ENCODE measurements at places on chromosomes 1 and 21.

DNA sequence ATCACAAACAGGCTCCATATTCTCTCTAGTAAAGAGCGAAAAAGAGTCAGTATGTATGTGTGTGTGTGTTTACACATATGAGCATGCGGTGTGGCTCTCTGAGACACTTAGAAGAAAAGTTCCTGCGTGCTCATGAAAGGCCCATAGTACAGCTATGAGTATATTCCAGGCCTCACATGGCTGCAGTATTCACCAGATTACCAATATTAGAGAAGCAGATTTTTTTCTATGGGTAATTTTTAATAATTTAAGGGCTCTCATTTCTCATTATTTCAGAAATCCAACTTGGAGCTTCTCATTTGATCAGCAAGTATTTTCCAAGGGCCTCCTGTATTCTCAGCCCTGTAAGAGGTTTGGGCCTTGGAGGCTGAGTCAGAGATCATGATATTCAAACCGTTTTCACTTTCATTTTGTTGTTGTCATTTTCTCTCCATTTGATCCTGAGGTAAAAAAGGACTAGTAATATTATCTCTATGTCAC, 232.9 kb upstream of the SGIP1 start:
- peak; percentile 30 for DNase-seq

- no peak for DNase-seq
Observed at GRCh38 chr1:9246215-9246614, 11.6 kb downstream of the H6PD start.

- DNase-seq: no peak
Observed at GRCh38 chr1:32759521-32759981, 57.0 kb upstream of the SYNC start.

- DNase-seq: no peak
Observed at GRCh38 chr1:7345516-7345915, 425.6 kb upstream of the VAMP3 start.

GRCh38 chr1:16014509-16015482, 3.0 kb downstream of the HSPB7 start:
- DNase-seq: no peak

DNA sequence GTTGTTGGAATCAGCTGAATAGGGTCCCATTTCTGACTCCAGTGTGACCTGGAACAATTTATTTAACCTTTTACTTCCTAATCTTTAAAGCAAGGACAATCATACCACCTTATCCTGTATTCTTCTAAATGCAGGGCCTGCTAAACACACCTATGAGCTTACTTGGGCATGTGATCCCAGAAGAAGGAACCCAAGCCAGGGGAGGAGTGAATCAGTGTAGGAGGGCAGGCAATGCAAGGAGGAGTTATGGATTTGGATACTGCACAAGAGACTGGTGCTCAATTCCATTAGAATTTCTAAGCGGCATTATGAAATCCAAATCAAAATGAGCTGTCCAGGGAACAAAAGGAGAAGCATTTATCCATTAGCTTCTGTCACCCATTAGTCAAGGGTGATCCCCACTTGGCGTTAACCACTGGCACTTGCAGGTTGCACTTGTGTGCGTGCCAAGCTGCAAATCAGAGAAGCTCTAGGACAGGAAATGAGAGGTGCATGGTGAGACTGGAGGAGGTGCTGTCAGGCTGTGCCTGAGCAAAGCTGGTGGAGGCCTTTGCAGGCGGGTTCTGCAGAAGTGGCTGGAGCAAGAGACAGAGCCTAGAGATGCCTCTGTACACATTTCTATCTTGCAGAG, 297.2 kb upstream of the PLXNA2 start:
- DNase-seq: no peak

DNA sequence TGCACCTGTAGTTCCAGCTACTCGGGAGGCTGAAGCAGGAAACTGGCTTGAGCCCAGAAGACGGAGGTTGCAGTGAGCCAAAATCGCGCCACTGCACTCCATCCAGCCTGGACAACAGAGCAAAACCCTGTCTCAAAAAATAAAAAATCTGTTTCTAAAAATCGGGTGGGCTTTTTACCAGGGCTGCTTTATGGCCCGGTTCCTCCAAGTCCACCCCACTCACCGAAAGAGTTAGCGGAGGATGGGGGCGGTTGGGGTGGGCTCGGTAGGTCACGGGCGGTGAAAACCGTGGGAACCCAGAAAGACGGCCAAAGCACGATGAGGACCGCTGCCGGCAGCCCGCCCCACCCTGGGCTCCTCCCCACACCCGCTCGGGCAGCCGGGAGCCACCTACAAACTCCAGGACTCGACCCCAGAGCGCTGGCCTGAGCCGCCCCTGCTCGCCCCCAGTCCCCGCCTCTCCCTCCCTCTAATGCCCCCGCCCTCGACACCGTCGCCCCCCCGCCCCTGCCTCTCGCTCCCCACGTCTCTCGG, 846 bp upstream of the PER3 start:
- DNase-seq: peak; percentile 71

GRCh38 chr1:90710579-90711536, 6.2 kb downstream of the BARHL2 start:
- DNase-seq: no peak

DNA sequence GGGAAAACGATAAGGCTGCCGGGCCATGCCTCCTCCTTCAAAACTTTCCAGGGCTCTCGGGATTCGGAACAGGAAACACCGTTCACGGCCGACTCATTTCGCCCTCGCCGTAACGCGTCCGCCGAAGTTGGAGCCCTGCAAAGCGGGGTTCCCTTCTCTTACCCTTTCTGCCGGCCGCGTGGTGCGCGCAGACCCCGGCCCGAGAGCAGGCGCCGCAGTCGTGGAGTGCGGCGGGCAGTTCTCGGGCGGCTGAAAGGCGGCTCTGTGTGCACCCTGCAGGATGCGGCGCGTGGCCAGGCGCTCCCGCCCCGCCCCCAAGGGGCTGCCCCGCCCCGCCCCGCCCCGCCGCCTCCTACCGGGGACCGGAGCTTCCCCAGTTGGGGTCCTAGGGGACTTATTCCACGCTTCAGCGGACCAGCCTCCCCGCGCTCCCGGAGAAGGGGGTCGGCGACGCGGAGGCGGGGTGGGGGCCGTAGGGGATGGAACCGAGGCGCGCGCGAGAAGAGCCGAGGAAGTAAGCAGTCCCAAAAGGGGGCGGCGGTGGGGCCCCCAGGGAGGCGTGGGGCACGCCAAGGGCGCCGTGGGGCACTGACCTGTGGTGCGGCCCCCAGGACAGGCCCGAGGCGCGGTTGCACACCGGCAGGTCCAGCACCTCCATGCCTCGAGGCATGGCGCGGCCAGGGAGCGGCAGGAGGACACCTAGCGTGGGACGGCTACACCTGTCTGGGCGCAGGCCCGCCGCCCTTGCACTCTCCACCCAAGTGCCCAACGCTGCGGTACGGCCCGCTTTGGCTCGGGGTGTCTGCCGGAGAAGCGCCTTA, at the start of gene MCOLN2:
Gene MCOLN2, minus strand, starts transcription at position 268 of the 821 bp plus-strand sequence. Its CDS starts 241 bp downstream, at position 27.
- DNase-seq: peak; percentile 47

DNA sequence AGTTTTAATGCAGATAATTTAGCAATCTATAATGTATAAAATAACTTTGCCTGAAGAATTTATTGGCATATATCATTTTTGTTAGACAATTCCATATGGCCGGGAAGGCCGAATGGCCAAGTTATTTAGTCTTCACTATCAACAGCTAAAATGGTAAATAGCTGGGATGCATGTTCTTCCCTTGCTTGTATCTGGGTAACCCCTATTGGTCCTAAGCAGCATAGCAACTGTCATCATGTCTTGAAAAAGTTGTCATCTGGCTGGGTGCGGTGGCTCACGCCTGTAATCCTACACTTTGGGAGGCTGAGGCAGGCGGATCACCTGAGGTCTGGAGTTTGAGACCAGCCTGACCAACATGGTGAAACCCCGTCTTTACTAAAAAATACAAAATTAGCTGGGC, 340.0 kb upstream of the DPYD start:
- no peak for DNase-seq

DNA sequence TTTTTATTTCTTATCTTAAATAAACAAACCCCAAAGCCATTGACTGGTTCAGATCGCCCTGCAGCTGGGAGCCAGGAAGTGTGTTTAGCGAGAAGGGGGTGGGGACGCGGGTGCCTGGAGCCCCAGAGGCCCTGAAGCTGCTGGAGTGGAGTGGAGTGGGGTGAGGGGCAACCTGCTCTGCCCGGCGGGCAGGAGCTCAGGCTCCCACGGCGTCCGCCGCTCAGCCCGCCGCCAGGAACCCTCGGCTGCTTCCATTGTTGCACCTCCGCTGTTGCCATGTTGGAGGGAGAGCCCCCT, 673 bp downstream of the PIK3C2B start:
- peak; percentile 74 for DNase-seq

DNA sequence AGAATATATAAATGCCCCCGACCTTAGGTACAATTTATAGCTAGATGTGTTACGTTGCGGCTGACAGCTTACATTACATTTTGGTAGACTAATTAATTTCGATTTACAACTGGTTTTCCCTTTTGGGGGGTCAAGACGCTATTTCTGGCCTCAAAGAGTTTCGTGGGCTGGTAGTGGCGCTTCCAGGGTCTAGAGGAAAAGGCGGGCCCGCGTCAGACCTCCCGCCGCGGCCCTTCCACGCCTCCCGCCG, 391 bp downstream of the IFT25 start:
- DNase-seq: no peak

All from astrocyte of the hippocampus (primary cell).